Naive thymus-derived CD8-positive, alpha-beta T cell (primary cell): ENCODE measurements at places on chromosomes 2 and 18. TPM values are rescaled to one million over a fixed set of nuclear protein-coding genes. Genes with fewer than 3 reads are reported as not detected.

ALPI gene
- not detected for total RNA-seq

TUBA4B gene
- not detected for total RNA-seq

GCG gene
- not detected for total RNA-seq

DNA sequence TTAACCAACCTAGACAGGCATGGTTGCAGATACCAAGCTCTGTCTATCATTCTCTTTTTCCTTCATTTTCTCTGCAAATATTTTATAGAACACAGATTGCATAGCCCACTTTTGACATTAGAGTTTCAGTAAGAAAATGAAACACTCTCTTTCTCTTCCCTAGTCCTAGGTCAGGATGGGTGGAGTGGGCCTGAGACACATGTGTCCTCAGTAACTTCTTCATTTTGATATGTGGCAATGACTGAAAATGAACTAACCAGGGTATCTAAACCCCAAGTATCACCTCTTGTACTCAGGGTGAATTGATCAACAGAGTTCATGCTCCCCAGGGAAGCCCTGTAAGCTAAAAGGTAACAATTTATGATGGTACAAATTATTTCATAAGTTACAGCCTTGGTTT is 37.0 kb upstream of the KYNU start:
- no peak for DNase-seq
- no peaks in the 10 kb centered on the region for H3K27me3 ChIP-seq
- H3K36me3 ChIP-seq, result no peaks in the 10 kb centered on the region

DNA sequence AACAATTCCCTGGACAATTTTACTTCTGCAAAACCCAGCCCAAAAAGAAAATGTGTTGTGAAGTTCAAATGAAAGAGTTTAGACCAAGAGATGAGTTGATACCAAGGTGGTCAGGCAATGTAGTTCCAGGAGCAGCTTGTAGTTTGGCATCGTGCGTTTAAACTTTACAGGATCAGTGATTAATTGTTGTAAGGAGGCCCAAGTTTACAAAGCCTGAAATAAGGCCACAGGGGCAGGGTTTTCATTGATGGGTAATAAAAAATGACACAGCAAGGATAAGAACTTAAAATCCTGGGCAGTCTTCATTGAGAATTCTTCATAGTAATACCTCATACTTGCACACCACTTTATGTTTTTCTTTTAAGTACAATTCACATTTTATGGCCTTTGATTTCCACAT is 463.9 kb upstream of the HNRNPA3 start:
- no peak overlapping the region for H3K4me3 ChIP-seq
- H3K36me3 ChIP-seq, result no peaks in the 10 kb centered on the region
- H3K27me3 ChIP-seq, result no peaks in the 10 kb centered on the region
- no peak overlapping the region for H3K27ac ChIP-seq

- H3K4me3 ChIP-seq, result no peak overlapping the region
- H3K27me3 ChIP-seq, result peaks cover 4% of the 10 kb centered on the region
- H3K4me1 ChIP-seq, result no peaks in the 10 kb centered on the region
- no peak overlapping the region for H3K27ac ChIP-seq
- DNase-seq, result no peak
Observed at GRCh38 chr2:121266543-121267106, 18.4 kb downstream of the TFCP2L1 start.
